ENCODE measurements at places on chromosomes 1 and 21. TPM values are rescaled to one million over a fixed set of nuclear protein-coding genes. Genes with fewer than 3 reads are reported as not detected.

The TRIM67 gene
- not detected for polyA plus RNA-seq

The FCGR3B gene
- 0.08 TPM for polyA plus RNA-seq

The PKP1 gene
- polyA plus RNA-seq: 0.32 TPM

- DNase-seq: no peak
- no peak overlapping the region for H3K4me3 ChIP-seq
- H3K36me3 ChIP-seq: no peaks in the 10 kb centered on the region
- no peaks in the 10 kb centered on the region for H3K27me3 ChIP-seq
- H3K4me1 ChIP-seq: peaks cover 15% of the 10 kb centered on the region
Measured at GRCh38 chr1:66292944-66293343, 241.0 kb upstream of the SGIP1 start.

DNA sequence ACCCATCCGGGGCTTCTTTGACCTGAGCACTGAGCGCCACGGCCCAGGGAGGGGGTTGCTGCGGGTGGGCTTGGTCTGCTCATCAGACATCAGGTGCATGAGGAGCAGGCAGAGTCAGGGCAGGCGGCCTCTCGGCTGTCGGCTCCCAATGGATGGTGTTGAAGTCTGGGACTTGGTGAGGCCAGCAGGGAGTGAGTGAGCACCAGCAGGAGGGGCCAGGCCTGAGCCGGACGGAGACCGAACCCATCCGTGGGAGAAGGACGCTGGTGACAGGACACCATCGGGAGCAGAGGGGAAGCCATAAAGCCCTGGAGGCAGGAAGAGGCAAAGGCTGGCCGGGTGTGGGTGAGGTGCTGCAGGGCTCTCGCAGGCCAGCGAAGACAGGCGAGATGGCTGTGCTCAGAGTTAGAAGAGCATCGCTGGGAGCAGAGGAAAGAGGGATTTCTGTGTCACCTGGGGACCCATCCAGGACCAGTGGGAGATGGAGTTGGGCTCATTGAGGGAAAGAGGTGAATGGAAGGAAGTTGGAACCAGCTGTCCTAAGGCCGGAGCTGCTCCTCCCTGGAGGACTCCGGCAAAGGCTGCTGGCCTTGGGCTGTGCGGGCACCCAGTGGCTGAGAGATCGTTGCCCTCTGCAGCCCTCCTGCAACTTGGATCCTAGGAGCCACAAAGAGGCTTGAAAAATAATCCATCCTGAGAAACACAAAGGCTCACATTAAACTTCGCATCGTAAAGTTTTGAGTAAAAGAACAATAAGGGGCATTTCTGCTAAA is 49.9 kb downstream of the PDE9A start:
- H3K27ac ChIP-seq: no peak overlapping the region
- H3K4me1 ChIP-seq: no peaks in the 10 kb centered on the region
- DNase-seq: no peak

DNA sequence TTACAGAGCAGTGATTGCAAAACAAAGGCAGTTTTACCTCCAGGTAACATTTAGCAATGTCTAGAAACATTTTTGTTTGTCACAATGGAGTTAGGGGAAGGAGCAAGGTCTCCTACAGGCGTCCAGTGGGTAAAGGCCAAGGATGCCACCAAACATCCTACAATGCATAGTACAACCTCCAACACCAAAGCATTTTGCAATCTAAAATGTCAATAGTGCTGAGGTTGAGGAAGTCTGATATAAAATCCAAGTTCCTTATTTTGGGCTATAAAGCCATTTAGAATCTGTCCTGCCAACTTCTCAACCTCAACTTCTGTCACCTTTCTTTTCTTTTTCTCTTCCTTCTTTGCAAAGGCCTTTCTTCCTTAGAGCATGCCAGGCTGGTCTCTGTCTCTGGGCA is 111.2 kb downstream of the FASLG start:
- H3K27me3 ChIP-seq: peaks cover 1% of the 10 kb centered on the region
- H3K4me3 ChIP-seq: no peak overlapping the region
- no peaks in the 10 kb centered on the region for H3K4me1 ChIP-seq
- H3K27ac ChIP-seq: no peak overlapping the region
- no peaks in the 10 kb centered on the region for H3K36me3 ChIP-seq
- DNase-seq: no peak

- no peak overlapping the region for H3K4me3 ChIP-seq
- H3K27ac ChIP-seq: peak overlapping the region; percentile 13
- H3K4me1 ChIP-seq: peaks cover 43% of the 10 kb centered on the region
- no peak for DNase-seq
Measured at GRCh38 chr1:219123036-219123435, 50.6 kb upstream of the LYPLAL1 start.

DNA sequence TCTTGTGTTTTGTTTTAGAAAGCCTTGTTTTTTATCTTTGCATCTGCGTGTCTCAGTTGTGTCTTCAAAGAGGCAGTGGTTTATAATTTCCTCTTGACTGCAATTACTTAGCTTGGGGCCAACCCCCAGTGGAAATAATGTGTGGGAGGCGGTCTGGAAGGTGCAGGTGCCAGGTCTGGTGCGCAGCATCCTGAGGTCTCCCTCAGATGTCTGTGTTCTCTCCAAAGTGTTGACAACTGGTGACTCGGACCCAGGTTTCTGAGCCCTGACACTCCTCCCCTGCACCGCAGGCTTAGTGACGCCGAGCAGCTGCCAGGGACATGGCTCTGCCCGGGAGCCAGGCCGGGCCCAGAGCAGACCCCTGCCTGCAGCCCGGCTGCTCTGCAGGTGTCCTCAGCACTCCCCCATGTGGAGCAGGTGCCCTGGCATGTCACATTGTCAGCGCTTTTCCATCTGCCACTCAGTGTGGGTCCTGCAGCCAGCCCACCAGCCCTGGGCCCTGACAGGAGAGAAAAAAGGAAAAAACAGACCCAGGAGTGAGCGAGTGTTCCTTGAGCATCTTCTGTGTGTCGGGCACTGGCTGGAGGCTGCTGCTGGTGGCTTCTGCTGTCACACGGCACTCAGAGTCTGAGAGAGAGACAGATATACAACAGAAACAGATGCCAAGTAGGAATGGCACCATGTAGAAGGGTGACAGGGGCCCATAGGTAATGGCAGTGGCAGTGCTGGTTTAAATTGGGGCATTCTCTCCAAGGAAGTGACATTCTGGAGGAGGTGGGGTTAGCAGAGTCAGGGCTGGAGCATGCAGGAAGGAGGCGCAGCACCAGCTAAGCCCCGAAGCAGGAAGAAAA is 24.8 kb upstream of the SELENON start:
- H3K27me3 ChIP-seq: no peaks in the 10 kb centered on the region
- DNase-seq: no peak
- no peak overlapping the region for H3K27ac ChIP-seq

DNA sequence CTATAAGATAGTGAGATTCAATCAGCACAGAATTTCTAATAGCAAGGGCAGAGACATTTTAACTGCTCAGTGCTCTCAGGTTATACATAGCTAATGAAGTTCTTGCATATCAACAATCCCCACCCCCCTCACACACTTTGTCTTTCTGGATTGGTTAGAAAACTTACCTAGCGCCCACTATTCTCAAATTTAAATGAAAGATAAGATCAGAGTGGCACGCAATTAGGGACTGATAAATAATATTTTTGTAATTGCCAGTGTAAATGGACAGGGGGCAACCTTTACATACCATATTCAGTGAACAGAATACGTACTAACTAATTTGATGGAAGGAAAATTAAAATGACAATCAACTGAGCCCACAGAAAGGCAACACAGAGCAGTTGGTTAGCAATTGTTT is 11.7 kb downstream of the SELL start:
- H3K27ac ChIP-seq: no peak overlapping the region
- no peaks in the 10 kb centered on the region for H3K36me3 ChIP-seq
- H3K4me3 ChIP-seq: no peak overlapping the region

DNA sequence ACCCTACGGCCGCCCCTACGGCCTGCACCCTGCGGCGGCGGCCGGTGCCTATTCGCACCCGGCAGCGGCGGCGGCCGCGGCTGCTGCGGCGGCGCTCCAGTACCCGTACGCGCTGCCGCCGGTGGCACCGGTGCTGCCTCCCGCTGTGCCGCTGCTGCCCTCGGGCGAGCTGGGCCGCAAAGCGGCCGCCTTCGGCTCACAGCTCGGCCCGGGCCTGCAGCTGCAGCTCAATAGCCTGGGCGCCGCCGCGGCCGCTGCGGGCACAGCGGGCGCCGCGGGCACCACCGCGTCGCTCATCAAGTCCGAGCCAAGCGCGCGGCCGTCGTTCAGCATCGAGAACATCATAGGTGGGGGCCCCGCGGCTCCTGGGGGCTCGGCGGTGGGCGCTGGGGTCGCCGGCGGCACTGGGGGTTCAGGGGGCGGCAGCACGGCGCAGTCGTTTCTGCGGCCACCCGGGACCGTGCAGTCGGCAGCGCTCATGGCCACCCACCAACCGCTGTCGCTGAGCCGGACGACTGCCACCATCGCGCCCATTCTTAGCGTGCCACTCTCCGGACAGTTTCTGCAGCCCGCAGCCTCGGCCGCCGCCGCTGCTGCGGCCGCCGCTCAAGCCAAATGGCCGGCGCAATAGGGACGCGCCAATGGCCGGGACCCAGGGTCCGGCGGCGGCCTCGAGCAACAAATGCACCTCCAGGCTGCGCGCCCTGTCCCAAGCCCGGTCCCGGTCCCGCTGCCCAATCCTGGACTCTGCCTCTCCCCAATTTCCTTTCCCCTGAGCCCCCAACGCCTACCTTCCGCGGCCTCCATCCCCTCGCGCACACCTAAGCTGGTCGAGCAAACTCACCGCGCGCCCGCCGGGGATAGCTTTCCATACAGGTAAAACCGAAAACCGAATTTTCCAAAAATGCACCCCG is 1.8 kb downstream of the FOXD3 start:
- DNase-seq: no peak
- H3K4me1 ChIP-seq: peaks cover 11% of the 10 kb centered on the region
- no peaks in the 10 kb centered on the region for H3K36me3 ChIP-seq
- H3K27ac ChIP-seq: no peak overlapping the region
- H3K4me3 ChIP-seq: peak overlapping the region; percentile 76

Measured in psoas muscle (tissue), 8 donors.